ENCODE measurements at places on chromosomes 3 and 15. TPM values are rescaled to one million over a fixed set of nuclear protein-coding genes. Genes with fewer than 3 reads are reported as not detected.

DNA sequence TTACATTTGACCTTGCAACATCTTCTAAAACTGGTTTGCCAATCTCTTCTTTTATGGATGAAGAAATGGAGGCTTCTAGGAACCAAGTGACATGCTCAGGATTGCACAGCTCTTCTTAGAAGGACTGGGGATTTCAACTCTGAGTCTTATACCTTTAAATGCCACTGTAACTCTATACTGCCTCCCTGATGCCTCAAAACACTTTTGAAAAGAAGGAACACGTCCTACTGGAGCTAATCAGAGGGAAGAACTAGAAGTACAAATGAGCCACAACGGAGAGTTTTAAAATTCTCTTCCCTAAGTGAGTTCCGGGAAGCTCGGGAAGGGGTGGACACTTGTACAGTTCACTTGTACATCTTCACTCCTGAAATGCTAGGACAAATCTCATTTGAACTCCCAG, 949 bp upstream of the MITF start:
- DNase-seq = peak; percentile 10
- no peak overlapping the region for H3K27ac ChIP-seq
- no peaks in the 10 kb centered on the region for H3K36me3 ChIP-seq
- H3K27me3 ChIP-seq = peaks cover 16% of the 10 kb centered on the region
- H3K4me3 ChIP-seq = no peak overlapping the region

- H3K27me3 ChIP-seq = no peaks in the 10 kb centered on the region
- no peak for DNase-seq
- H3K27ac ChIP-seq = no peak overlapping the region
- peaks cover 10% of the 10 kb centered on the region for H3K4me1 ChIP-seq
- no peak overlapping the region for H3K4me3 ChIP-seq
- H3K36me3 ChIP-seq = no peaks in the 10 kb centered on the region
Observed at GRCh38 chr3:37603722-37604121, 258.0 kb upstream of the CTDSPL start.

- H3K4me1 ChIP-seq = no peaks in the 10 kb centered on the region
- DNase-seq = no peak
- no peak overlapping the region for H3K27ac ChIP-seq
- no peak overlapping the region for H3K4me3 ChIP-seq
- peaks cover 4% of the 10 kb centered on the region for H3K36me3 ChIP-seq
- no peaks in the 10 kb centered on the region for H3K27me3 ChIP-seq
Observed at GRCh38 chr3:120331076-120331475, 18.1 kb downstream of the LRRC58 start.

- DNase-seq = no peak
- no peaks in the 10 kb centered on the region for H3K36me3 ChIP-seq
- no peak overlapping the region for H3K27ac ChIP-seq
Observed at GRCh38 chr15:81336568-81336967, 12.6 kb upstream of the STARD5 start.

- no peaks in the 10 kb centered on the region for H3K27me3 ChIP-seq
- DNase-seq = no peak
- H3K4me3 ChIP-seq = no peak overlapping the region
Observed at GRCh38 chr3:48404440-48405342, 25.2 kb downstream of the PLXNB1 start.

GRCh38 chr15:76467136-76467535, 130.6 kb downstream of the ISL2 start:
- H3K36me3 ChIP-seq = no peaks in the 10 kb centered on the region
- H3K27ac ChIP-seq = no peak overlapping the region
- H3K27me3 ChIP-seq = no peaks in the 10 kb centered on the region
- no peak for DNase-seq
- H3K4me1 ChIP-seq = no peaks in the 10 kb centered on the region

- no peaks in the 10 kb centered on the region for H3K4me1 ChIP-seq
- no peak overlapping the region for H3K4me3 ChIP-seq
- DNase-seq = peak; percentile 67
- H3K36me3 ChIP-seq = no peaks in the 10 kb centered on the region
- H3K27ac ChIP-seq = no peak overlapping the region
Observed at GRCh38 chr15:33132722-33133345, 61.7 kb downstream of the FMN1 start.

DNA sequence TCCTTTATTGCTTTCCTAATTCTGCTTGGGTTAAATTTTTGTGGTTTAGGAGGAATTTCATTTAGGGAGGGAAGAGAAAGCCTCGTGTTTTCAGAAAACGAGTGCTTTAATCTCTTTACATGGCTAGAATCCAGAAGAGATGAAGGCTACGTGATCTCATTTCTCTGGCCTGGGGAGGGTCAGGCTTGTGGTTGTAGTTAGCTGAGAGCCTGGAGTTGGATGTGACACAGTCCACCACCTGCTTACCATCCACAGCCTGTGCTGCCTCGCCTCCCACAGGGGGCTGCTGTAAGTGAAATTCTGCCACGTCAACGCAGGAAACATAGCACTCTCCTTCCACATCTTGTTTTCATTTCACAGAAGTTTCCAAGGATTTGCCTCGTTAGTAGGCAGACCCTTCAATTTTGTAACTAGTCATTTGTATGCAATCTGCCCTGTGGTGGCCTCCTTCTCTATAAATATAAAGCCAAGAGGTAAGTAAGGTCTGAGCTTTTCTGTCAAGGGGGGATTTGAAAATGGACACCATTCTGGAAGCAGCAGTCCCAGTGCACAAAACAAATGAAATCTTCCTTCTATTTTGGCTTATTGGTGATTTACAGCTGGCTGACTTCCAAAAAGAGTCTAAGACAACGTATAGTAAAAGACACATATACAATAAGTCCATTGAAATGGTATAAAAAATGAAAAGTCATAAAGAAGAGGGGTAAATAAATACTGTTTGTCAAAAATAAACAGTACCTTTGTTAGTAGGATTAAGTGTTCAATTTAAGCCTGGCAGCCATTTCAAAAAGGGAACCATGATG, 3.4 kb downstream of the GXYLT2 start:
- no peaks in the 10 kb centered on the region for H3K36me3 ChIP-seq
- H3K27me3 ChIP-seq = no peaks in the 10 kb centered on the region
- peaks cover 2% of the 10 kb centered on the region for H3K4me1 ChIP-seq
- no peak for DNase-seq

DNA sequence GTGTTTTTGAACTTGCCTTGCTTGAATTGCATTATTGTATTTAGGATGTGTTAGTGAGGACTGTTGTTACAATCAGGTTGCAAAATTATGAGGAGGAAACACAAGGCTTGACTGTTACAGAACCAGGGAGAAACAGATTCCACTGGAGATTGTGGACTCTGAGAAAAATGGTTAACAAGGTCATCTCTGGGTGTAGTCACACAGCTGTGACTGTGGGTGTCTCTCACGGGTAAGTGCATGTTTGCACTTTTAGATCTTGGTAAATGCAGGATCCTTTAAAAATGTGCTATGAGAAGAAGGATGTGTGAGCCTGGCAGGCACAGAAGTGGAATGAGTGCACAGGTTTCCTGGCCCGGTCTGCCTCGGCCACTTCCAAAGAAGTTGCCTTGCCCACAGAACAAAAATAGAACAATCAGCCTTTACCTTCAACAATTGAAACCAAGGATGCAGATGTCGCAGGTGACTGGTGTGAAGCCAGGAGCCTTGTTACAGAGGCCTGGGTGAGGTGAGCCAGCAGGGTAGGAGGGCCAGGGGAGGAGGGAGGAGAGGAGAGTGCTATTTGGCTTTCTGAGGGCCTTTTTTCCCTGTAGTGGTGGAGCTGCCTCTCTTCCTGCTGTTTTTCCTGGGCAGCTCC, 68.0 kb downstream of the ABHD5 start:
- H3K4me1 ChIP-seq = no peaks in the 10 kb centered on the region
- H3K27ac ChIP-seq = peak overlapping the region; percentile 74
- no peak for DNase-seq
- H3K4me3 ChIP-seq = no peak overlapping the region
- H3K36me3 ChIP-seq = no peaks in the 10 kb centered on the region
- no peaks in the 10 kb centered on the region for H3K27me3 ChIP-seq

DNA sequence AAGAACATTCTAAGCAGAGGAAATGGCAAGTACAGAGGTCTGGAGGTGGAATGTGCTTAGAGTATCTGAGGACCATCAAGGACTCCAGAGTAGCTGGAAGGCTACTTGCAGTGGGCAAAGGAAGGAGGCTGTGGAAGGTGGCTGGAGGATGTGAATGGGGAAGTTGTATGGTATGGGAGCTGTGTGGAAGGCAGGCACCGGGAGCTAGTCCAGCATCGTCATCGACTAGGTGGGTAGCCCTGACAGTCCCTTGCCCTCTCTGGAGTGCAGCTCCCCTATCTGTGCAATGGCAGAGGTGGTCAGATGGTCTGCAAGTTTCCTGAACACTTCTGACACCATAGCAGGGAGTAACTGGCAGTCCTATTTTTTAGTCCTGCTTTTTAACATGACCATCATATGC, 19.3 kb downstream of the CCDC13 start:
- H3K36me3 ChIP-seq = no peaks in the 10 kb centered on the region
- peaks cover 4% of the 10 kb centered on the region for H3K4me1 ChIP-seq
- no peaks in the 10 kb centered on the region for H3K27me3 ChIP-seq

GRCh38 chr15:37104424-37104981, 4.2 kb upstream of the MEIS2 start:
- no peak overlapping the region for H3K27ac ChIP-seq
- no peaks in the 10 kb centered on the region for H3K4me1 ChIP-seq
- H3K27me3 ChIP-seq = no peaks in the 10 kb centered on the region
- no peak overlapping the region for H3K4me3 ChIP-seq

- peak overlapping the region; percentile 78 for H3K4me3 ChIP-seq
- no peaks in the 10 kb centered on the region for H3K36me3 ChIP-seq
- H3K27ac ChIP-seq = peak overlapping the region; percentile 78
- peak; percentile 30 for DNase-seq
- no peaks in the 10 kb centered on the region for H3K27me3 ChIP-seq
Observed at GRCh38 chr15:66292571-66293418, 573 bp upstream of the DIS3L start.

DNA sequence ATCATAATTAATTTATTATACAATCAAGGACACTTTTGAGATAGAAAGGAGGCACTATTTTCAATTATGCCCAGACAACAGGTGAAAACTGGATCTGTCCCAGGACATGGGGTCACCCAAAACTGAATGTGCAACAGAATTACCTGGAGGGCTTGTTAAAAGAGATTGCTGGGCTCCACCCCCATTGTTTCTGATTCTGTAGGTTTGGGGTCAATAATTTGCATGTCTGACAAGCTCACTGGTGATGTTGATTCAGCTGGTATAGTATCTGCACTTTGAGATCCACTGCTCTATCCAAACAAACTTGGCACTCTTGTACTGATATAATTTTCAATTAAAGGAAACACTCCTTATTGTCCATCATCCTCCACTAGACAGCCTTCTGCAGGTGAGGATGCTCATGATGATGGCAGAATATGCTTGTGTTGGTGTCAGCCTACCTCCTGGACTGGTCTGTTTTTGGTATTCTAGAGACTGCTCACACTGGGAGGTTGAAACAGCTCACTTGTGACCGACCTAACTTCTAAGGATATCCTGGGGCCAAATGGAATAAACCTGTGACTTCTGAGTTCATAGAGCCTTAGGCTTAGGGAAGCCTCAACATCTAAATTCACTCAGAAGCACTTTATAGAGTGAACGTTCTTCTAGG, 2.2 kb downstream of the P2RY14 start:
- H3K36me3 ChIP-seq = no peaks in the 10 kb centered on the region
- peak overlapping the region; percentile 50 for H3K27ac ChIP-seq
- H3K4me3 ChIP-seq = no peak overlapping the region
- DNase-seq = no peak
- no peaks in the 10 kb centered on the region for H3K4me1 ChIP-seq
- H3K27me3 ChIP-seq = no peaks in the 10 kb centered on the region

GRCh38 chr3:179981646-179982045, 55.1 kb downstream of the PEX5L start:
- H3K27ac ChIP-seq = no peak overlapping the region
- DNase-seq = no peak
- H3K4me3 ChIP-seq = no peak overlapping the region
- no peaks in the 10 kb centered on the region for H3K27me3 ChIP-seq
- no peaks in the 10 kb centered on the region for H3K4me1 ChIP-seq

DNA sequence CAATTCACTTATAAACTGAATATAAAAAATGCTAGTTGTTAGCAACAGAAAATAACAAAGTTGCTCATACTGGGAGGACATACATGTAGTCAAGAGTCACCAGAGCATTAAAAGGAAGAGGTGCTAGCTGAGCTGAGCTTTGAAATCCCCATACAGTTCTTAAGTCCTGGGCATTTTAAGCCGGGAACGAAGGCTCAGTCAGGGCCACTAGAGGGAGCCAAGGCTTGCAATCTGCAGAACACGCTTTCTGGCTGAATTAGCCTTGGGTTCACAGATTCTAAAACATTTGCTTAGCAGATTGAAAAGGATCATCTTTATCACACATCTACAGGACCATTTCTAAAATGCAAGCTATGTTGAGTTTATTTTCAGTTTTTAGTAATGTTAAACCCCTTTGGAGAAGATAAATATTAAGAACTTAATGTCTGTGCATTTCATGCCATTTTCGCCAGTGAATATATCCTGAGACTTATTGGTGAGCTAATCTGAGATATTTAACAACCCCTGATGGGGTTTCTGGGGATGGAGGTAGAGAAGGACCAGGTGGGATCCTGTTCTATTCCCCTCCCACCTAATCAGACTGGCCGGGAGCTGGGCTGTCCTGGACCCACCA, 26.3 kb upstream of the MNS1 start:
- no peaks in the 10 kb centered on the region for H3K36me3 ChIP-seq
- H3K4me1 ChIP-seq = no peaks in the 10 kb centered on the region
- H3K27ac ChIP-seq = no peak overlapping the region
- no peak overlapping the region for H3K4me3 ChIP-seq
- peak; percentile 70 for DNase-seq

DNA sequence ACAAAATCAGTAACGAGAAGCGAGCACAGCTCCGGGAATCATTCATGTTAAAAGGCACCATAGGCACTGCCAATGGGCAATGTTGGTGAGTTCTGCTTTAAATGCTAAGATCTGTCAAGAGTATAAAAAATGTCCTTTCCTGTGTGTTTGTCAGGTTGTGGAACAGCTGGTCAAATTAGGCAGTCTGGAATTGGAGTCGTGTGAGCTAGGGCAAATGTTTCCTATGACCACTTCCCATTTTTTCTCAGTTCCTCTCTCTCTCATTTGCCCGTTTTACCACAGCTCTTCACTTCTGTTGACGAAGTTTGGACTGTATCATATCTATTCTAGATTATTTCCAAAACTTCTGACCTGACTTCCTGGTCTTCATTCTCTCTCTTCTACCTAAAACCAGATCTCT, 60.8 kb upstream of the GOLIM4 start:
- H3K36me3 ChIP-seq = no peaks in the 10 kb centered on the region
- no peak for DNase-seq
- H3K27me3 ChIP-seq = no peaks in the 10 kb centered on the region
- H3K4me3 ChIP-seq = no peak overlapping the region
- no peak overlapping the region for H3K27ac ChIP-seq

DNA sequence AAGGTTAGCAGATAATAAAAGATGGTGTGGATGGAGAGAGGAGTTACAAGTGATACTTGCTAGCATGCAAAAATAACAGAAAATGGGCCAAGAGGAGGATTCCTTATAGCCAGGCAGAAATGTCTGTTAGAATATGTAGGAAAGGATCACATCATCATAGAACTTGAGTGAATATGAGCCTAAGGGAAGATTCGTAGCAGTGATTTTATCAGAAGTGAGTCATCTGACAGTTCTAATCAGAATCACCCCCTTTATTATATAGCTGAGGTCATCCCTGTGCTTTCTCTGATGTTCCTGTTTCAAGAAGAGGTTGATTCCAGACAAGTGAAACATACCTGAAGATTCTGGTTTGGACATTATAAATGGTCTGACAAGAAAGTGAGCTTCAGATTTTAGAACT, 22.9 kb downstream of the EXOG start:
- no peaks in the 10 kb centered on the region for H3K27me3 ChIP-seq
- peaks cover 1% of the 10 kb centered on the region for H3K36me3 ChIP-seq
- no peak overlapping the region for H3K27ac ChIP-seq
- H3K4me1 ChIP-seq = no peaks in the 10 kb centered on the region
- DNase-seq = no peak

ANKDD1A gene
- 0.81 TPM for polyA plus RNA-seq

HAPLN3 gene
- polyA plus RNA-seq = not detected

SERPINI2 gene
- polyA plus RNA-seq = 11.4 TPM

BNC1 gene
- not detected for polyA plus RNA-seq

SCG5 gene
- 13.3 TPM for polyA plus RNA-seq

CCDC71 gene
- 22.3 TPM for polyA plus RNA-seq

ABHD17C gene
- 37.3 TPM for polyA plus RNA-seq
